ENCODE measurements at places on chromosomes 3 and 15. TPM values are rescaled to one million over a fixed set of nuclear protein-coding genes. Genes with fewer than 3 reads are reported as not detected.
A peak's percentile ranks its signal among the peaks of the same experiment; 100 is the strongest.

- H3K27me3 ChIP-seq = no peaks in the 10 kb centered on the region
- no peak for DNase-seq
- H3K36me3 ChIP-seq = no peaks in the 10 kb centered on the region
- H3K27ac ChIP-seq = no peak overlapping the region
These were observed 145.1 kb downstream of the LSAMP start for GRCh38 chr3:116300226-116300625.

GRCh38 chr15:52406601-52407000 lies 111.0 kb upstream of the MYO5C start:
- no peak overlapping the region for H3K4me3 ChIP-seq
- H3K27ac ChIP-seq = no peak overlapping the region
- H3K36me3 ChIP-seq = peaks cover 3% of the 10 kb centered on the region

- DNase-seq = peak; percentile 8
- no peak overlapping the region for H3K27ac ChIP-seq
- H3K4me1 ChIP-seq = no peaks in the 10 kb centered on the region
- no peaks in the 10 kb centered on the region for H3K36me3 ChIP-seq
- H3K27me3 ChIP-seq = peaks cover 2% of the 10 kb centered on the region
- H3K4me3 ChIP-seq = no peak overlapping the region
These were observed 158.7 kb downstream of the CGGBP1 start for GRCh38 chr3:87900061-87900460.

DNA sequence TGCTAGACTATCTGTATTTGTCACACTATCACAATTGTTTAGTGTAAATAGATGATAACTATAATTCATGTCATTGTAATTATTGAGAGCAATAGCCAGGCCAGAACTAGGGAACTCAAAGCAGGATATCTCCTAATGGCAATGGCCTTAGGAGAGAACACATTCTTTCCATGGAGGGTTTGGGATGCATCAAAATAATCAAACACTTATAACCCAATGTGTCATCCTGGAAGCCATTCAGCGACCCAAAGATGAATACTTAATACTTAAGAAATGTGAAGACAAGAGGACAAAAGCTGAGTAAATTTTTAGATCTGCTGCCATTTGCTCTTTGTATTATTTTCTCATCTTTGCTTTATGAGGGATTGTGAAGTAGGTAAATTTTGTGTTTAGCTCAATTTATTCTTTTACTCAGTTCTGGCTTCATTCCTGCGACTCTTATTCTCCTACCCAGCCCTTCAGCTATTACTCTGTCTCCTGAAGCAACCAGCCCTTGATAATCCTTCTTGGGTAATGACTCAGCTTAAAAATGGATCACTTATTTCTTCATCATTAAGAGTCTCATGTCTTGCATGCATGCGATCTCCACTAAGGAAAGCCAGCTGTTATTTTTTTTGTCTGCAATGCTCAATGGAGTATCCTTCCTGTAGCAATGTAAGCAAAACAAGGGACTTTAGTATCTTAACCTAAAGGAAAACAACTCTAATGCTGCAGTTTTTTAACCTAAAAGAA lies 2.0 kb downstream of the OR4F15 start:
- no peak for DNase-seq
- H3K36me3 ChIP-seq = no peaks in the 10 kb centered on the region
- no peaks in the 10 kb centered on the region for H3K4me1 ChIP-seq
- no peak overlapping the region for H3K4me3 ChIP-seq
- no peaks in the 10 kb centered on the region for H3K27me3 ChIP-seq

DNA sequence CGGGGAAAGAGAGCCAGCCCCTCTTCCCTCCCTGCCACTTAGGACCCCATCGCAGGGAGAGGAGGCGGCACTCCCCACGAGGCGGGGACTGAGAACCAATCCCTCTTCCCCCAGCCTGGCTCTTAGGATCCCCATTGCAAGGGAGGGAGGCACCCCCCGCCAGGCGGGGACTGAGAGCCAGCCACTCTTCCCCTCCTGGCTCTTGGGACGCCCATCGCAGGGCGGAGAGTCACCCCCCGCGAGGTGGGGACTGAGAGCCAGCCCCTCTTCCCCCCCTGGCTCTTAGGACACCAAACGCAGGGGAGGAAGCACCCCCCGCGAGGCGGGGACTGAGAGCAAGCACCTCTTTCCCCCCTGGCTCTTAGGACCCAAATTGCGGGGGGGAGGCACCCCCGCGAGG lies 34.2 kb upstream of the SSUH2 start:
- no peak overlapping the region for H3K4me3 ChIP-seq
- no peak overlapping the region for H3K27ac ChIP-seq
- no peak for DNase-seq
- peaks cover 3% of the 10 kb centered on the region for H3K4me1 ChIP-seq
- no peaks in the 10 kb centered on the region for H3K27me3 ChIP-seq

DNA sequence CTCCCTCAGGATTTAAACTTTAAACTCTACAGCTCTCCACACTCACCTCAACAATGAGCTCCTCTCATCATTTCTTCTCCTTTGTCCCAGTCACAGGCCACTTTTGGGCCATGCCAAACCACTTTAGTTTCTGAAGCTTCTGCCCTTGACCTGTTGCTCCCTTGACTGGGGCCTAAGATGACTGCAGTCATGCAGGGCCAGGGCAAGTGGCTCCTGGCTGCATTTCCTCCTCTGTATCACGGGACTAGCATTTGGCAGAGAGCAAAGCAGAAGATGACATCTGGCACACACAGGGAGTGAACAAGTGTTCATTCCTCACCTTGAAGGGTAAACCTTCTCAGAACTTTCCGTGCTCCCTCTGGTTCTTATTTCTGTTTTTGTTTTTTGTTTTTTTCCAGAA lies 136.9 kb downstream of the PDE8A start:
- no peak for DNase-seq
- H3K4me1 ChIP-seq = no peaks in the 10 kb centered on the region
- no peak overlapping the region for H3K27ac ChIP-seq
- H3K36me3 ChIP-seq = peaks cover 7% of the 10 kb centered on the region
- no peak overlapping the region for H3K4me3 ChIP-seq

GRCh38 chr3:118986734-118987133 lies 47.9 kb downstream of the IGSF11 start:
- H3K4me3 ChIP-seq = no peak overlapping the region
- no peak for DNase-seq
- H3K36me3 ChIP-seq = no peaks in the 10 kb centered on the region
- H3K4me1 ChIP-seq = no peaks in the 10 kb centered on the region
- peaks cover 1% of the 10 kb centered on the region for H3K27me3 ChIP-seq

DNA sequence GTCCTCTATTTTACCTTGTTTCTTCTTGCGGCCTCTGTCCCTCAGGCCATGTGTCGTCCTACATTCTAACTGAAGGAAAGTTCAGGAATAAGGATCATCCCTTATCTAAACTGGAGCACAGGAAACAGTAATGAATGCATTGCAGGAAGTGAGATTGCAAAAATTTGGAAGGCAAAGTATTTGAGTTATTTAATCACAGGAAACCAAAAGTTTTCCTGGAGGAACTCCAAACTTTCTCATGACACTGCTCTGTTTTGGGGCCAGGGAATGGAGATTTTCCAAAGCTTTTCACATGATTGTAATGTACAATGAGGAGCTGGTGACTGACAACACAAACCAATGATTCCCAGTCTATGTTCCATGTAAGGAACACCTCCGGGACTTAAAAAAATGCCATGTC lies 57.8 kb upstream of the PLSCR4 start:
- H3K27ac ChIP-seq = peak overlapping the region; percentile 95
- H3K27me3 ChIP-seq = no peaks in the 10 kb centered on the region
- H3K4me3 ChIP-seq = no peak overlapping the region
- no peaks in the 10 kb centered on the region for H3K36me3 ChIP-seq

DNA sequence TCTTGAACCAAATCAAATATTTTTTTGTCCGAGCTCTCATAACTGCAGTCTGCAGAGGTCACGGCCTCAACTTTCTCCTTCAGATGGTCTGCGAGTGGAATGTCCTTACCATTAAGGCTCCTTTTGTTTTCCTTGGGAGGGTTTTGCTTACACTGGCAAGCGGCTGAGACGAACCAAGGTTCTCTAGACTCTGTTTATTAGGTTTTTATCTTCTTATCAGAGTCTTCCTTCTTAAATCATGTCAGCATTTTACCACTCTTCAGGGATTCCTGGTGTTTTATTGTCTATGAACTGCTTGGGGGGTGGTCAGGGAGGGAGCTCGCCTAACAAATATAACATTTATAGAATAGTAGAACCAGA lies 773.7 kb upstream of the NR2F2 start:
- H3K4me1 ChIP-seq = peaks cover 39% of the 10 kb centered on the region
- H3K27me3 ChIP-seq = no peaks in the 10 kb centered on the region
- DNase-seq = peak; percentile 93
- peak overlapping the region; percentile 100 for H3K27ac ChIP-seq

GRCh38 chr15:81740416-81740815 lies 305.4 kb downstream of the MEX3B start:
- no peak overlapping the region for H3K27ac ChIP-seq
- H3K27me3 ChIP-seq = no peaks in the 10 kb centered on the region
- no peak for DNase-seq
- no peaks in the 10 kb centered on the region for H3K4me1 ChIP-seq
- no peaks in the 10 kb centered on the region for H3K36me3 ChIP-seq

GRCh38 chr3:174101244-174101643 lies 703.7 kb downstream of the NLGN1 start:
- H3K4me3 ChIP-seq = no peak overlapping the region
- H3K27me3 ChIP-seq = no peaks in the 10 kb centered on the region
- H3K36me3 ChIP-seq = no peaks in the 10 kb centered on the region
- H3K27ac ChIP-seq = no peak overlapping the region
- no peaks in the 10 kb centered on the region for H3K4me1 ChIP-seq

Gene PTH1R
- not detected for polyA plus RNA-seq

Gene ATP13A5
- polyA plus RNA-seq = not detected

Gene GRK7
- polyA plus RNA-seq = not detected

Gene TMEM202
- not detected for polyA plus RNA-seq

Gene ARL14
- not detected for polyA plus RNA-seq

Measured in endothelial cell of umbilical vein (primary cell).